Left lung (tissue), 14 donors: ENCODE measurements at places on chromosomes 12 and 14. TPM values are rescaled to one million over a fixed set of nuclear protein-coding genes. Genes with fewer than 3 reads are reported as not detected.

GRCh38 chr12:75488553-75488952 is 8.0 kb downstream of the GLIPR1 start:
- peak; percentile 5 for DNase-seq

DNA sequence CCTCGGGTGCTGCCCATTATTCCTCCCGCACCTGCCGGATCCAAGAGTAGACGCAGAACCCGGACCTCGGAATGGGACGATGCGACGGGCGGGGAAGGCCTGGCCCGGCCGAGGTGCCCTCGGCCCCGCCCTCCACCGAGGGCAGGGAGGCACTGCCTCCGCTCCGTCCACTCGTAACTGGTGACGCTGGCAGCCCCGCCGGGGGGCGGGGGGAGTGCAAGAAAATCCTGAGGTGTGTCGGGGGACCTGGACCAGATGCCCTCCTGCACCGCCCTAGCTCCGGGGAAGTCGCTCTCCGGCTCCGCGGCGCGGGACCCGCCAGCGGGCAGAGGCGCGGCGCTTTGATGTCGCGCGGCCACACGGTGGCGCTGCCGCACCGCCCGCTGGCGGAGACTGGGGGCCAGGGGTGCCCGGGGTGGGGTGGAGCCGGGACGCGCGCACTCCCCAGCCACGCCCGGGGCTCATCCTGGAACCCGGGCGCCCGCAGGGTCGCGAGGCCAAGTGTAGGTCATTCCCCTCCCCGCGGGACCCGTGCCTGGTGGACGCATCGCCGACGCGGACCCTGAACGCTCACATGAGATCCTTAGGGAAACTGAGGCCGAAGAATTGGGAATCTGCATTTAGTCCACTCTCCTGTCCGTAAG is 202.8 kb downstream of the TTC8 start:
- DNase-seq, result peak; percentile 70

DNA sequence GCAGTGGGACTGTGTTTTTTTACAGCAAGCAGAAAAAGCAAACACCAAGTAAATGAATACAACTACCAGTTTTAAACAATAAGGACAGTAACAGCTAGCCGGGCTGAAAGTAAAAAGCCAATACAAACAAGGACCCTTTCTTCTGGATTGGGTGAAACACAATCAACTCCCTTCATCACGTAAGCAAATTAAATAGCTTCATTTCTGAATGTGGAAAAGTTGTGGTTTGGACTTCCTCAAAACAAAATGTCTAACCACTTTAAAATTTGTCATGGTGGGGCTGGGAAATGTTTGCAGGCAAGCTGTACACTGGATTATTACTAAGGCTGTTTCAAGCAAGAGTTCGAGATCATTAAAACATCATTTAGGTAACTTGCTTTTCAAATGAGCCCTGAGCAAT is 47.4 kb downstream of the TCHP start:
- no peak for DNase-seq

- DNase-seq, result no peak
Observed at GRCh38 chr14:101231828-101232227, 328.3 kb upstream of the RTL1 start.

DNA sequence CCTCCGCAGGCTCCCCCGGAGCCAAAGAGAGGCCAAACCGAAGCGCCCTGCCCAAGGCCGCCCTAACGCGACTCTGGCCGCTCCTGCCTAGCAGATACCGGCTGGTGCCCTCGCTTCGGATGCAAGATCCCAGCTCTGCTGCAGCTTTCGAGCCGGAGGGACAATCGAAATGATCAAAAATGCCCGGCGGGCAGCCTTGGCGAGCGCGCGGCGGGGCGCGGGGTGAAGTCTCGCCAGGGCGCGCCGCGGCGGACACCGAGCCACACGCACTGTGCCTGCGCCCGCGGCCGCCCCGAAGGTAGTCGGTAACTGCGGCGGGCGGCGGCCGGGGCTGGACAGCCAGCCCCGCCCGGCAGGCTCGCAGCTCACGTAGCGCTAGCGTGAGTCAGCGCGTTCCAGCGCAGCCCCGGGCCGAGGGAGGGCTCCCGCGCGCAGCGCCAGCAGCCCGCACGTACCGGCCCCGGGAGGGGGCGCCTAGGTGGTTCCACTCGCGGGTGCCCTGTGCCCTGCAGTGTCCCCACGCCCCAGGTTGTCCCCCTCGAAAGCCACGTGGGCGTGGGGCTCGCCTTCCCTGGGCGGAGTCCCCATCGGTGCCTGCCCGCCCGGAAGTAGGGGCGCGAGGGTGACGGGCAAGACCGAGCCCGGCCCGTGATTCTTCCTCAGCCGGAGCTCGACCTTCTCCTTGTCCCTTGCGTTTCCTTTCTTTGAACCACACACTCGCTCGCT is 109.2 kb upstream of the EGLN3 start:
- peak; percentile 62 for DNase-seq

- DNase-seq, result no peak
Observed at GRCh38 chr14:42334931-42335330, 728.3 kb downstream of the LRFN5 start.

GRCh38 chr12:116736962-116737773 is 701 bp downstream of the SPRING1 start:
- DNase-seq, result no peak

- no peak for DNase-seq
Observed at GRCh38 chr12:42905419-42905705, 315.8 kb upstream of the PRICKLE1 start.

DNA sequence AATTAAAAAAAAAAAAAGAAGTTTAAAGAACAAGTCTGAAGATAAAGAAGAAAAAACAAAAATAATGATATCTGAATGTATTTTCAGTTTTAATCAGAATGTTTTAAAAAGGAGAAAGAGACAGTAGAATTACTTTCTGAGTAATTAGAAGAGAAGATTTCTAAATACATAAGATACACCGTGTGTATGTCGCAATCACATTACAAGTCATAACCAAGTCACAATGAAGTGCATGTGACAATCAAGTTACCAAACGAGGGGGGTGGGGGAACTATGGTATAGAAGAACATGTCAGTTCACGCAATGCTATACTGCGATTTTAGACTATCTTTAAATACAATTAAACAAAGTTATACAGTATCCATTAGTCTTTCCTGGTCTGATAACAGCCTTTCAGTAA is 1464.1 kb upstream of the FLRT2 start:
- no peak for DNase-seq

DNA sequence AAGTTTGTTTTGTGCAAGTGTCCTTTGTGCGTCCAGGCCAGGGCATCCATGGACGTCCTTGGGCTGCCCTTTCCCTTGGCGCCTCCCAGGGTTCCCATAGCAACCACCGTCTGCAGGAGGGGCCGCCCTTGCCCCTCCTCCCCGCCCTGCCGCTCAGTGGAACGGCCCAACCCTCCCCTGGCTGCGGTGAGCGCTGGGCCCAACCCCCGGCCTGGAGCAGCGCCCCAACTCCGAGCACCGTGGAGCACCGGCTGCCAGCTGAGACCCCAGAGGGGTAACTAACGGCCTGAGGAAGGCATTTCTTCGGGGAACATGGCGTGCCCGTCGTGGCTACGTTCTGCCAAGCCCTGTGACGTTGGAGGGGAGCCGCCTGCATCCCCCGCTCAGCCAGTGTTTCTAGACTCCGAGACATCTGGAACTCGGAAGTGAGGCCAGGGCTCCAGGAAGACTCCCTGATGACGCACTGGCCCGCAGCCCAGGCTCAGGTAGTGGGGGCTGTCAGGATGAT is 5.3 kb upstream of the ACACB start:
- DNase-seq, result peak; percentile 93

DNA sequence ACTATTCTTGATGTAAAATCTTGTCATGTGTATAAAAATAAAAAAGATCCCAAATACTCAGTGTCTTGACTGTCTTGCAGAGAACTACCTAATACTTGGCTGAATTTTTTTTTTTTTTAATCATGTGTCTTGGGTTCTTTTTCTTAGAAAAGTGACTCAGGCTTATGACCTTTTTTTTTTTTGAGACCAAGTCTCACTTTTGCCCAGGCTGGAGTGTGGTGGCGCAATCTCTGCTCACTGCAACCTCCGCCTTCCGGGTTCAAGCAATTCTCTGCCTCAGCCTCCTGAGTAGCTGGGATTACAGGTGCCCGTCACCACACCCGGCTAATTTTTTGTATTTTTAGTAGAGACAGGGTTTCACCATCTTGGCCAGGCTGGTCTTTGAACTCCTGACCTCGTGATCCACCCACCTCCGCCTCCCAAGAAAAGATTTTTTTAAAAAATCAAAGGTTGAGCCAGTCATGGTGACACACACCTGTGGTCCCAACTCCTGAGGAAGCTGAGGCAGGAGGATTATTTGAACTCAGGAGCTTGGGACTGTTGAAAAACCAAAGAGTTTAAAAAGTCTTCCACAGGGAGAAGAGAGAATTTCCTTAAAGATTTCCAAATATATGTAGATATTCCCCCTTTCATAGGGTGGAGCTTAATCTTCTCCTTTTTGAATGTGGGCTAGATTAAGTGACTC is 17.7 kb upstream of the TDG start:
- no peak for DNase-seq

GRCh38 chr14:95077345-95077744 is 80.0 kb downstream of the DICER1 start:
- DNase-seq, result peak; percentile 51

DNA sequence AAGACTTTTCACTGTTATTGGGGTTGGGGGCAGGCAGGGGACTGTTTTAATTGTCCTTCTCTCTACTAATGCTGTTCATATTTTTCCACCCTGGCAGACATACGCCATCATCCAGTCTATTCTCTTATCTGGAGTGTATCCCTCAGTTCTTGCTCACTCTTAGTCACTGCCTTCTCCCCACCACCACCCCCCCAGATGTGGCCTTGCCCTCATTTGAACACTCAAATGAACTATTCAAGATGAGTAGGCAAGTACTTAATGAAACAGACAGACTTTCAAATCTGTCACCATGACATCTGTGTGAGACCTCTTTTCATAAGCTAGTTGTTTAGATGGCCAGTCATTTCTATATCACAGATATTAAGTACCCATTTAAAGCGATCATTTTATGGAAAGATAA is 10.1 kb downstream of the NUDT4 start:
- DNase-seq, result no peak

- DNase-seq, result peak; percentile 85
Observed at GRCh38 chr12:123761841-123762714, at the start of gene DNAH10. TSS of gene DNAH10 (plus strand) at chr12:123762301. CDS start at chr12:123762337, 36 bp downstream.

DNA sequence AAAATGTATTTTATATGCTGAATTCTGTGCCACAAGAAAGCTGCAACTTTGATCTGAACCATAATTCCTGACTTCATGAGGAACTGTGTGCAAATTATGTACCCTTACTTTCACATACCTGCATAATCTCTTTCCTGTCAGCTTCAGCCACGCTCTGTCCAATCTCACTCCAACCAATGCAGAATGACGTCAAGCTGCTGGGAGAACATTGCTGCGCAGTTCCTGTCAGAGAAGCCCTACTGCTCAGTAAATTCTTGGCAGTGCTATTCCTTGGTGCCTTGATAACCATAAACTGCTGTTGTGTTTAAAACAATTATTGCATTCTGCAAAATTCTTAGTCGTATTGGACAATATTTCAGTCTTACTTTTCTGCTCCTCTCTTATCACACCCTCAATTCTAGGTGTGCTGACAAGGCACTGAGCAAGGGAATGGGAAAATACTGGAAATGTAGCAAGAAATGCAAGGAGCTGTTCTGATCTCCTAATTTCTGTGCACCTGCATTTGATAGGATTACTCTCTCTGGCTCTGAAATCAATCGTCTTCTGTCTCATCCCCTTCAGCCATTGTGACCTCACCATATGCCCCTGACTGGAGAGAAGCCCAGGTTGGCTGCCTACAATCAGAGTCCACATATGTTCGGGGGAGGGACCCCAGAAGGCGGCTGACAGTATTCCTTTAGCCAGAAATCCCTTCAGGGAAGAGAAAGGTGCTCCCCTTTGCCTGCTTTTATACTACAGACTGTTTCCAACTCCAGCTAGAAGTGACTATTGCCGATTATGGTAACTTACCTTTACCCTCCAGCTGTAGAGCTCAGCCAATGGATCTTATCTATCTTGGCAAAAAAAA is 274.9 kb upstream of the NOVA1 start:
- no peak for DNase-seq

GRCh38 chr14:97100306-97100705 is 303.1 kb downstream of the VRK1 start:
- DNase-seq, result no peak

GRCh38 chr12:121162985-121163384 is 30.3 kb downstream of the P2RX7 start:
- no peak for DNase-seq

DNA sequence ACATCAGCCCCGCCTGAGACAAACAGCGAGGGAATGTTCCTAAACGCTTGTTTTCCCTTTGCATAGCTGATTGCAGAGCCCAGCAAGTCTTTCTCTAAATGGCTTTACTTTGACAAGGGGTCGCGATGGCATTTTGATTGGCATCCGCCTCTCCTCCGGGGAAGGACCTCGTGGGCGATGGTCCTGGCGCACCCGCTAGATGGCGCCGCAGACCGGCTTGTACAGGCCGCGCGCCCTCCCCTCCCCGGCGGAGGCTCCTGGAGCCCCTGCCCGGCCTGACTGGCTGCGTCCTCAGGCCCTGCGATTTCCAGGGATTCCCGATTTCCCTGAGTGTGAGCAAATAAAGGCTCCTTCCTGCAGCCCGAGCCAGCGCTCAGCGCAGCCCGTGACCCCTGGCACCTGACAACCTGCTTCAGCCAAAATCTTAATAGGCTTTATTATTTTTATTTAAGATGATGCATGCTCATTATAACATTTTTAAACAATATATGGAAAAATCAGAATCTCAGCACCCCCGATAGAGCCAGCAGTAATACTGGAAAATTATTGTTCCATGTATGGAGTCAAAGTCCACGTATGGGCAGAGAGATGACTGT is 468.3 kb downstream of the AACS start:
- DNase-seq, result peak; percentile 2

- DNase-seq, result no peak
Observed at GRCh38 chr12:91400271-91400670, 217.7 kb upstream of the DCN start.

- no peak for DNase-seq
Observed at GRCh38 chr14:68219407-68219806, 399.8 kb downstream of the RAD51B start.

GRCh38 chr14:64965356-64966000 is 6.7 kb downstream of the RAB15 start:
- DNase-seq, result no peak

GRCh38 chr12:124684971-124685688 is 117.7 kb upstream of the NCOR2 start:
- no peak for DNase-seq

GRCh38 chr12:99257672-99258071 is 389.9 kb upstream of the GARIN6 start:
- no peak for DNase-seq

Gene B3GNT4
- total RNA-seq, result 0.23 TPM

Gene SLC17A8
- 0.61 TPM for total RNA-seq

Gene TTC9
- 4.8 TPM for total RNA-seq

Gene GPRC5A
- 1,562 TPM for total RNA-seq

Gene ZBTB1
- 40.2 TPM for total RNA-seq

Gene SERPINA1
- total RNA-seq, result 1,514 TPM

Gene CLEC1A
- total RNA-seq, result 11.0 TPM
